Stimulated activated CD4-positive, alpha-beta T cell treated with anti-CD3 and anti-CD28 coated beads, Interleukin-2, amount 100 ng/mL, for 48 hours (primary cell): ENCODE measurements at places on chromosomes 2 and 18.

DNA sequence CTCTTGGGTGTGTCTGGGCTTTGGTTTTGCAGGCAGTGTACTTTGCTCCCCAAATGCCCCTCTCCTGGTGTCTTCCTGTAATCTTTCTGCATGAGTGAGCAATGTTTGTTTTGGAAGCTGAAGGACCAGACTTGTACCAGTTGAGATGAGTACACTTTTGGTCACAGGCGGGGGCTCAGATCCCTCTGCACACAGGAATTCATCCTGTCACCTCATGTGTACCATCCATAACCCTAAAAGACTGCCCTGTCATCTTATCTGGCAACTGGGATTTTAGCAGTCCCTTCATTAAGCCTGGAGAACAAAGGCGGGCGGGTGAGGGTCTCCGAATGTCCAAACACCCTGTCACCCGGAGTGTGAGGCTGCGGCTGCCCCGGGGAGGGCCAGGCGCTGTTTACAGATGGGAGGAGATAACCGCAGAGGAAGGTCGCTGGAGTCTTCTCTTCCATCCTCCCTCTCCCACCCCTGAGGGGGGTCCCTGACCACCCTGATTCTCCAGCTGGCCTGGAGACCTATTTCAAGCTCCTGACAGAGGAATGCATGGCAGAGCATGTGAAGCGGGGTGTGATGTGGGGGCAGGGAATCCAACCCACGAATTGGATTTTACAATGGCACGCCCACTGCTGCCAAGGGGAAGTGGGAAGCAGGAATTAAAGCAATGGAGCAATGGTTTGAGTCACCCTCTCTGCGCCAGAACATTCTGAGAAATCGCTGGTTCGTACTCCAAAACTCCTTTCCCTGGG, 158.2 kb upstream of the MYCN start:
- DNase-seq: no peak

DNA sequence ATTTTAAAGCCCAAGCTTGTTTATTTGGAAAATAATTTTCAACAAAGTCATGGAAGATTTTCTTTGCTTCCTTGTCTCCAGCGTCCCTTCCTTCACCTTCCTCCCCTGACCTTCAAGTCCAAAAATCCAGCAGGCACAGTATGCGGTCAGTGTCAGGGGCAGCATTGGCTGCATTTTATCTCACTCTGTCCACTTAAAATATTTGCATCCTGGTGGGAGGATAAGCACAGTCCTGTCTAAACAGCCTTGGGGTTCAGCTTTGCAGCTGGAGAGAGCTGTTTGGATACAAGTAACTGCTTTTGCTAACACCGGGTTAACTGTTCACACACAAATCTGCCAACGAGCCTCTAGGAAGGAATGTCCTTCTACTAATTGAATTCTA, 318.1 kb downstream of the PDE11A start:
- DNase-seq: no peak

DNA sequence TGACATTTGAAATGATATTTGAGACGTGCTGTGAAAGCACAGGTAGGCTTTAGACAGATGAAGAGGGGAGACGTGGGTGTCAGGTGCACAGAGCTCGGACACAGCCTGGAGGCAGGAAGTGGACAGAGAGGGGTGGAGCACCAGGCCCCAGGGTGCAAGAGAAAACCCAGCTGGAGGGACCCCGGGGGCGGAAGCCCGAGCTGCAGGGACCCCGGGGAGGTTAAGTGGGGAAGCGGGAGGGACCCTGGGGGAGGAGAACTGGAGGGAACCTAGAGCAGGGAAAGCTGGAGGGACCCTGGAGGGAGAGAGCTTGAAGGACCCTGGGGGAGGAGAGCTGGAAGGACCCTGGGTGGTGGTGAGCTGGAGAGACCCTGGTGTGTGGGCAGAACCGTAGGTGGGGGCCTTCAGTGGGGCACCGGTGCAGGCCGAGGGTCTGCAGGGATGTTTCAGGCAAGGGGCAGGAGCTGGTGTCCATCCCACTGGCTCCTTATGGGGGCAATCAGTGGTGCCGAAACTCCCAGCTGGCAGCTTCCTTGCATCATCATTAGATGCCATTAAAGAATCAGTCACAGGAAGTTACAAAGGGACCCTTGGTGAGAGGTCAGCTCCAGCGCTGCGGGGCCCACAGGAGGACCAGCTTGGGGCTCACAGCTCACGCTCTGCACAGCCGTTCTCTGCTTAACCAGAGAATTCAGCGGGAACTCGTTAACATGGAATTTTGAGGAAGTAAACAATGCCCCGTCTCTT, 246.6 kb downstream of the EIPR1 start:
- DNase-seq: no peak

- DNase-seq: no peak
These were observed 132.8 kb upstream of the IL1R2 start for GRCh38 chr2:101858910-101859309.

DNA sequence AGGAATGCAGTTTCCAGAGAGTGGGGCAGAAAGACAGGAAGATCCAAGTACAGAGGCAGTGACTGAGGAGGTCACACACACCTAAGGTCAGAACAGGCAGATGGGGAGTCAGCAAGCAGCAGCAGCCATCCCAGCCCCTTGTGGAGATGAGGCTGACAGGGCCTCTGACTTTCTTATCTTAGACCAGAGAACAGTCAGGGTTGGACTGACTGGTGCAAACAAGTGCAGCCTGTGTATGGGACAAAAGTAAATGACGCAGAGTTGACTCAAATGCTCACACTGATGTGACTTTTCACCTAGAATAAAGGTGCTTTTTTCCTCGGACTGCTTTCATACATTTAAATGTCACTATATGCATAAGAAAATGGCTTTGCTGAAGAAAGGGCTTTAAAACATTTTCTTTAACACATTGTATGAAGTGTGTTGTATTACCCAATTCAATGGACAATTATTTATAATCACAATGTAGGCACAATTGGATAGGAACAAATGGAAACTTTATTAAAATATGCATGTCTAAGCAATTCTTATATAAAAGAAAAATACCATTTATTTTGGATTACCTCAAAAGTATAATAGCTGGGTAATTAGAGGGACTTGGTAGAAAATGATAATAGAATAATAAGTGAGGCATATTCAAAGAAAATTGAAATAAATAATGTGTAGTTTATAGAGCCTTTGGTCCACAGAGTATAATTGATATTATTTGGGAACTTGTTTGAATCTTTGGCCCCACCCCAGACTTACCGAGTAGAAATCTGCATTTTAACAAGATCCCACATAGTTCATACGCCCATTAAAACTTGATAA, 1321.5 kb upstream of the CELF4 start:
- no peak for DNase-seq

DNA sequence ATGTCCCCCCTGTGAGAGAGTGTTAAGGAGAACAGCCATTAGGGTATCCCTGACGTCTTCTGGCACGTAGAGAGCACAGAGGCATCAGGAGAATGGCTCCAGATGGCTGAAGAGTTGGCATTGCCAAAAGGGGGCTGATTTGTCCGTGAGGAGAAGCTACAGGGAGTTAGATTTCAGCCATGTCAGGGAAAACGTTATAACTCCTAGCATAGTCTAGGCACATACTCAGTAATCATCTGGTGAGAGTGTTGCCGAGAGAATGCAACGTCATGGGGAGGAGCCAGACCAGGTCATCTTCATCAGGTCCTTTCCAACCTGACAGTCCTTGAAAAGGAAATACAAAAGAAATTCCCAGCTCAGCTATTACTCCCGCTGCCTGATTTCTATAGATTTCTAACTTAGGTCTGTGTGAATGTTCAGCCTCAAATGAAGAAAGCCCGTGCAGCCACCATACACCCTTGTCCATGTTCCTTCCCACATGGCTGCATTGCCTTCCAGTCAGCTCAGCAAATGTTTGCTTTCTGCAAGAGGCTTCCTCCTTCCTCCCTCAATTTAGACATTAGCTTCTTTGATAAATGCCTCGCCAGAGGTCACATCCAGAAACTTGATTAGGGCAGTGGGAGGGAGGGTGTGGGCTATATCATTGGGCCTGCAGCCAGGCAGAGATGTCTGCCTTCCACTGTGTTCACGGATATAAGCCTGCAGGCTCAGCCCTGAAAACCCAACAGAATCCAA, 93.0 kb downstream of the STPG4 start:
- DNase-seq: no peak
